Activated naive CD4-positive, alpha-beta T cell treated with anti-CD3 and anti-CD28 coated beads, Interleukin-2, amount 50 U/mL, for 16 hours (primary cell): ENCODE measurements at places on chromosomes 2 and 18.

GRCh38 chr2:130355172-130355577 is 681 bp upstream of the PTPN18 start:
- DNase-seq, result no peak

GRCh38 chr2:235084424-235084823 is 132.6 kb downstream of the SH3BP4 start:
- no peak for DNase-seq

DNA sequence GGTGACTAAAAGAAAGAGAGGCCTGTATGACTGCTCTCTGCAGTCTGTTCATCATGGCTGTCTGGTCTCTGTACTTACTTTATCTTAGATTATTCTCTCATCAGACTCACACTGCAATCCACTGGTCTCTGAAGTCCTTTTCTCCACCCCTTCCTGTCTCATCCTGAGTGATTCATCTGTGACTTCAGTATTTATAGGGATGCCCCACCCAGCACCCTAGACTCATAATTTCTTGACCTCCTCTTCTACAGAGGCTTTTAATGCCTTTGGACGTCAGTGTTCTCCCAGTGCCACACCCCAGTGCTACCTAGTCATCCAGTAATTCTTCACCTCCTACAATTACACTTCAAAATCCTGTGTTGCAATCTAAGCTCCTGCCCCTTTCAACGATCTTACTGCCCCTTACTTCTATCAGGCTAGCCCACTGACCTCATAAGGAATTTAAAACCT is 14.9 kb upstream of the ITPRID2 start:
- DNase-seq, result no peak

- no peak for DNase-seq
These were observed 37.2 kb upstream of the CFAP36 start for GRCh38 chr2:55482186-55482884.

- no peak for DNase-seq
These were observed 467.7 kb downstream of the EPHA4 start for GRCh38 chr2:221104361-221104811.

- peak; percentile 36 for DNase-seq
These were observed 760 bp upstream of the CNOT11 start for GRCh38 chr2:101251844-101252407.

DNA sequence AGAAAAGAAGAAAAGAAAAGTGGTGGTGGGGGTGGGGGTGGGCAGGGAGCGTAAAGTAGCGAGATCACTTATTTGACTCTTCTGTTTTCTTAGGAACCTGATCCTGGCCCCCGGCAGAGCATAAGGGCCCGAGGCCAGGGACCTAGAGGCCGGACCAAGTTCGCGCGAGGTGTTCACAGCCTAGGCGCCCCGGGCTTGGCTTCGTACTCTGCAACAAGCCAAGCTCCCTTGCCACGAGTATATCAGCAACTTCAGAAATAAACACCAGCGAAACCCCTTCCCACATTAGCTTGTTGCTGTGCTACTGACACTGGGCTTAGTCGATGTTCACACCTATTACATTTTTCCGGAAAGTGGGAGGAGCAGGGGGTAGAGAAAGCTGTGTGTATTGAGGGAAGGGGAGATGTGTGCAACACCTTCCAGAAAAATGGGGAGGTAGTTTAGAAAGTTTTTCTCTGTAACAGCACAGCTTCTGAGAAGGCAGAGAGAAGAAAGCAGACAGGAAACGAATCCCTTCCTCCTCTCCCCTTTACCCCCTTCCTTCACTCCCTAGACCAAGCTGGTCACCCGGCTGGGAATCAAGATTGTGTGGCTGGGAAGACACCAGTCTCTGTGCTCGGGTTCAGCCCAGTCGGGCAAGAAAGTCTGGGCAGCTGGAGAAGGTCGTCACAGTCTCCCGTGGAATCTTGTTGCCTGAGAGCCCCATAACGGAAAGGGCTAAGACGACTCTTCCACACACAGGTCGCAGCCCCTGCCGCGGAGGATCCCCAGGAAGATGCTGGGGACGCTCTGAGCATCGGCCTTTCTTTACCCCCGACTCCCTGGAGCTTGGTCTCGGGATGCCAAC is 12.0 kb upstream of the SATB2 start:
- DNase-seq, result no peak

GRCh38 chr2:190207930-190208329 is 111.7 kb downstream of the HIBCH start:
- DNase-seq, result no peak

- no peak for DNase-seq
These were observed 6.2 kb upstream of the ANXA4 start for GRCh38 chr2:69735686-69736085.

- DNase-seq, result no peak
These were observed 43.1 kb upstream of the ATP8B1 start for GRCh38 chr18:57846258-57846657.

DNA sequence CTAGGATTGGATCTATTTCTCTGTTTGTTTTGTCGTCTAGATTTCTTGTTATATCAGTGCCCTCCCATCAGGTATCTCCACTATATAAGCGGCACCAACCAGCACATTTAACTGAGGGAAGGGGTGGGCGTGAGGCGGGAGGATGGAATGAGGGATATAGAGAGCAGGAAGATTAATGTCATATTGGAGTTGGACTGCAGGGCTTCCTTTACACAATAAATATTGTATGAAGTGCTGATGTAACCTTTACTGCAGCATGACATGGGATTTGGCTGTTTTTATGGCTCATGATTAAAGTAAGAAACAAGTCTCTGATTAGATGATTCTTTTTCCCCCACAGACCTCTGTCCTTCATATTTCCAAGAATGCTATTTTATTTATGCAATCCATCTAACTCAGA is 54.8 kb downstream of the TMEM200C start:
- DNase-seq, result no peak

GRCh38 chr2:235864733-235865515 is 303.3 kb downstream of the GBX2 start:
- DNase-seq, result no peak

DNA sequence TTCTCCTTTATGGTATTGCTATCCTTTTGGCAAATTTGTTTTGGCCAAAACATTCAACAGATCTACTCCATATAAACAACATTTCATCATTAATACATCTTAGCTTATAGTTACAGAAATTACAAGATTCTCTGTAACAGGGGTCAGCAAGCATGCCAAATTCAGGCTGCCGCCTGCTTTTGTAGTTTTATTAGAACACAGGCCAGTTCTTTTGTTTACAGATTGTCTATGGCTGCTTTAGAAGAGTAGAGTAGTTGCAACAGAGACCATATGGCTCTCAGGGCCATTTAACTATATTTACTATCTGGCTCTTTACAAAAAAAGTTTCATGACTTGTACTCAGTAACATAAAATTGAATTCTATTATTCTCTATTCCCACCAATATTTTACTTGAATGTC is 53.9 kb downstream of the LNPK start:
- no peak for DNase-seq
